RPMI8226 (cell line): ENCODE measurements at places on chromosomes 1 and 21.

DNA sequence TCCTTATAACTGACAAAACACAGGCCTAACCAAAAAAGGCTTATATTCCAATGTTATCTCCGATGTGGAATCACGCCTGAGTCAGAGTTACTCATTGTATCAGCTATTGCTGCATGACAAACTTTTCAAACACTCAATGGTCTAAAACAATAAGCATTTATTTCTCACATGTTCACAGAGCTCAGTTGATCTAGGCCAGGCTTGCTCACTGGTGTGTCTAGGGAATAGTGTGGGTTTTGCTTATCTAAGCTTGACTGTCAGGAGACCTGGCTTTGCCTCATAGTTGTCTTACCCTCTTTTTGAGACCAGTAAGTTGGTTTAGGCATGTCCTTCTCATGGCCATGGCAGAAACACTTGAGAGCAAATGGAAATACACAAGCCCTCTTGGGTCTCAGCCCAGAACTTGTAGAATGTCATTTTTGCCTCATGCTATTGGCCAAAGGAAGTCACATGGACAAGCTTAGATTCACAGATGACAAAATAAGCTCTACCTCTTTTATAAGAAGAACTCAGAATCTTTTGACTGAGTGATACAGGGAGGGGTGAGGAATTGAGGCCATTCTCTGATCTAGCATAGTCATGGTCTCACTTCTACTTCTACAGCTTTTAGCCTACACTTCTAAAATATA is 130.8 kb downstream of the HMCN1 start:
- no peak for DNase-seq

DNA sequence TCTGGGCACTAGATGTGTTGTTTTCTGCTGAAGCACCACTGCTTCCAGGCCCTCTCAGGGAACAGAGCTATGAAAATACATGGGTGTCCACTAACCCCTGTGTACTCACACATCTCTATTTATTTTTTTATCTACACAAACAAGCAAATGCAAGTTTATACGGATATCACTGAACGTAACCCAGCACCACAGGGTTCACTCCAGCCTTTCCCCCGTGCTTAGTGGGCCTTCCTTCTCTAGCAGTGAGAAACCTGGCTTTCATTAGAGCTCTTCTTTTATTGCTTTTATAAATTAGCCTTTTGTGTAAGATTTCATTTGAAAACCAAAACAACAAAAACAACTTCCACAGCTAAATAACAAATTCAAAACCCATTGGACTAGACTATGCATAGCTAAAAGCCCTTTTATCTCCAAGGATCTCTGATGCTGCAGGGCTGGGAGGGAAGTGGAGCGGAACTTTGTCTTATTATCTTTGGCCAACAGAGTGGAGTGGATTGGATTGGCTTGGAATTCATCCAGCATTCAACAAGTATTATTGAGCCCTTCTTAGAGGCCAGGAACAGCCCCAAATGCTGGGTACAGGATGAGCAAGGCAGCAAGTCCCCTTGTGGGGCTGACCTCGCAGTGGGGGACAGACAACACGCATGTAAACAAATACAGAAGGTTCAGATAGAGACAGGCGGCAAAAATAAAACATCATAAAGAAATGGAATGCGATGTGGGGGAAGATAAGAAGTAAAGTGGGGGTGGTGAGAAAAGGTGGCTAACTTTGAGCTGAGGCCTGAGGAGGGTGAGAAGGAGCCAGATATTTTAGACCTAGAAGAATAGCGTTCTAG is 371.8 kb upstream of the POU3F1 start:
- no peak for DNase-seq

- DNase-seq: no peak
Observed at GRCh38 chr1:27122652-27123051, 32.3 kb downstream of the SLC9A1 start.

DNA sequence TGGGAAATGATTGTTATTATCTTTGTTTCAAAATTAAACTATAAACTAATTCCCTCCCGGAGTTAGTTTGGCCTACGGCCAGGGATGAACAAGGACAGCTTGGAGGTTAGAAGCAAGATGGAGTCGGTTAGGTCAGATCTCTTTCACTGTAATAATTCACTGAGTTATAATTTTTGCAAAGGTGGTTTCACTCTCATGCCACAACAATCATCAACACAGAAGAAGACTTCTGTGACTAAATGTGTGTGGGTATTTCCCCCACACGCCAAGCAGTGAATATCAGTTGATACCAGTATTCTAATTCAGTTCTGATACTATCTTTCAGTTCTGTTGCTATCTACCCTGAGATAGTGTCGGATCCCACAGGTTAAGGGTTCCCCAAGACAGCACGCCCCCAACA is 215.1 kb downstream of the S1PR1 start:
- DNase-seq: no peak
